ENCODE measurements at places on chromosomes 13 and 19. TPM values are rescaled to one million over a fixed set of nuclear protein-coding genes. Genes with fewer than 3 reads are reported as not detected.

The ACTMAP gene
- 1.6 TPM for total RNA-seq

The FCER2 gene
- total RNA-seq = 0.59 TPM

DNA sequence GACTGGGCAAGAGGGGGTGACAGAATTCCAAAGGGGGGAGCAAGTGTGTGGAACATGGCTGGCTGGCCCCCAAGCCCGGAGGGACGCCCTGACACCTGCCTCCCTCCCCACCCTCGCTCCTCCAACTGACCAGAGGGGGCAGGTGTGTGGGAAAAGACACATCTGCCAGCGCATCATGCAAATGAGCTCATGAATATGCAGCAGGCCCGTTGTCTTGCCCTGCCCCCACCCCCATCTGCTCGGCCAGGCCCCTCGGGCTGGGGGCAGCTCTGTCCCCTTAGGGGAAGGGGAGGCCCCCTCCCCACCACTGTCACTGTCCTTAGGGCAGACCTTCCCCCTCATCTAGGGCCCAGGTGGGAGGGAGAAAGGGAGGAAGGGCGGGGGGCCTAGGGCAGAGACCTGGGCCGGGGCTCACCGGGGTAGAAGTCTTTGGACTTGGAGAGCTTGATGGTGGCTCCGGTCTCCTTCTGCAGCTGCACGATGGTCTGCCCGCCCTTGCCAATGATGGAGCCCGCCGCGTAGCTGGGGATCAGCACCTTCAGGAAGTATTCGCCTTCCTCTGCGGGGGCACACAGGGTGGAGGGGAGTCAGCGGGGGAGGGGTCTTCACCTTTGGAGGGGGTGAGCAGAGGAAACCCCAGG, 12.9 kb downstream of the NOVA2 start:
- peaks cover 32% of the 10 kb centered on the region for H3K4me1 ChIP-seq
- no peak overlapping the region for H3K4me3 ChIP-seq
- no peaks in the 10 kb centered on the region for H3K27me3 ChIP-seq

- no peak overlapping the region for H3K27ac ChIP-seq
- H3K4me1 ChIP-seq = peaks cover 8% of the 10 kb centered on the region
- peaks cover 44% of the 10 kb centered on the region for H3K36me3 ChIP-seq
- H3K4me3 ChIP-seq = no peak overlapping the region
- no peak for DNase-seq
These were observed 37.1 kb downstream of the DZIP1 start for GRCh38 chr13:95607366-95607765.

Data from spinal cord (tissue), 10 donors.